ENCODE measurements at places on chromosomes 2 and 18.

- no peak for DNase-seq
These were observed 24.2 kb upstream of the TANK start for GRCh38 chr2:161135951-161136593.

- DNase-seq, result no peak
These were observed 63.1 kb upstream of the B3GNT7 start for GRCh38 chr2:231332388-231332787.

- no peak for DNase-seq
These were observed 25.5 kb downstream of the MPPE1 start for GRCh38 chr18:11882636-11883035.

GRCh38 chr2:19274439-19274838 is 84.0 kb downstream of the OSR1 start:
- DNase-seq, result no peak

DNA sequence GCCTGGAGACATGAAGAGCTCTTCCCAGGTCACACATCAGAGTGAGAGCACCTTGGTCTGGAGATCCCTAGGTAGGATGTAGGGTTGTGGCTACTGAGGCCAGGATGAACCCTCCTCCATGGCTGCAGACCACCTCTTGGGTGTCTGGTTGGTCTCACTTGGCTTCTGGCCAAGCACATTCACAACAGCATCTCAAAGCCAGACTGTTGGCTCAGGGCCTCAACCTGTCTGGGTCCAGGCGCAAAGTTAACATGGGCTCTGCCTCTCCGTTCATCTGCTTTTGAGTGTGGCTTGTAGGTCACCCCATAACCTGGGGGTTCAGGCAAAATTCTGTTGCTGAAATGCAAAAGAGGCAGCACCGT is 40.1 kb downstream of the RHOB start:
- DNase-seq, result no peak

DNA sequence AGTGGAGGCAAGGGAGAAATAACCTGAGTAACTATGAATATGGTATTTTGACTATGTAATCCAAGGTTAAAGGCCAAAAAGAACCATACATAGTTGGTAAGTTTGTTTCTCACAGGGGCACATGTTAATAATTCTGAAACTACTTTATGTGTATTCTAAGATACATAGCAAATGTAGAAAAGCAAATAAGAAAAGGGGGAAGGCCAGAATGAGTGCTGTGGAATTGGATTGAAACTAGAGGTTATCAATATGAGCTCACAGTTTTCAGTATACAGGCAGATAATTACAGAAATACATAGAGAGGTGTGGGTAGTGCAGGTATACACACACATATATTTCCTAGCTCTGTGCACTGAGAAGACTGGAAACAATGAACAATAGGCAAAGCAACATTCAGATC is 13.7 kb downstream of the INO80C start:
- no peak for DNase-seq

DNA sequence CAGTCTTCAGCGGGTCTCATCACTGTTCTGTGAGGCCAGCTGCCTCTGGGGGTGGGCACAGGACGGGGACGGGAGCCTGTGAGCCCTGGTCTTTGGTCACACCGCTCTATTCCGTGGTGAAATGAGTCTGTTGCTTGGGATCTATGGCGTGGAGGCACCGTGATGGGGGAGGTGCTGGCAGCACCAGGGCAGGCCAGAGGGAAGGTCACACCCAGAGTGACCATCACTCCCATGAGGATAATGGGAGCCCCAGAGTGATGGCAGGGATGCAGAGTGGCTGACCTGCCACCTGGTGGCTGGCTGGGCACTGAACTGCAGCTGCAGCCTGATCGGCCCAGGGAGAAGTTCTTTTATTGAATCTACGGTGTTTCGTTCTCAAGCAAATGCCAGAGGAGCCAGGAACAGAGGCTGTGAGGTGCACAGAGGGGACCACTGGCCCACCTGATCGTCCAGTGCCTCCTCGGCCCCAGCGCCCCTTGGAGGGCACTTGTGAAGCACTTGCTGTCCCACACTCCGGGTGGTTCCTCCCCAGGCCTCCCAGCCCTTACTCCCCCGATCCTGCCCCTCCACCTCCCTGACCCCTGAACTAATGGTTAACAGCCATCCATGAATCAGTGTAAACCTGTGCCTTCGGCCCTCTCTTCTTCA is 17.9 kb downstream of the KCNIP3 start:
- DNase-seq, result no peak

GRCh38 chr2:73257425-73258125 is 23.5 kb downstream of the CCT7 start:
- DNase-seq, result no peak

- DNase-seq, result no peak
These were observed 10.0 kb upstream of the BCL2 start for GRCh38 chr18:63329431-63330145.

GRCh38 chr18:52716973-52717372 is 377.0 kb downstream of the DCC start:
- DNase-seq, result no peak

- DNase-seq, result no peak
These were observed 46.4 kb upstream of the SIX3 start for GRCh38 chr2:44895061-44895460.

- DNase-seq, result no peak
These were observed 13.5 kb upstream of the SFXN5 start for GRCh38 chr2:73084971-73085370.

GRCh38 chr2:8456151-8457091 is 225.4 kb upstream of the ID2 start:
- no peak for DNase-seq

DNA sequence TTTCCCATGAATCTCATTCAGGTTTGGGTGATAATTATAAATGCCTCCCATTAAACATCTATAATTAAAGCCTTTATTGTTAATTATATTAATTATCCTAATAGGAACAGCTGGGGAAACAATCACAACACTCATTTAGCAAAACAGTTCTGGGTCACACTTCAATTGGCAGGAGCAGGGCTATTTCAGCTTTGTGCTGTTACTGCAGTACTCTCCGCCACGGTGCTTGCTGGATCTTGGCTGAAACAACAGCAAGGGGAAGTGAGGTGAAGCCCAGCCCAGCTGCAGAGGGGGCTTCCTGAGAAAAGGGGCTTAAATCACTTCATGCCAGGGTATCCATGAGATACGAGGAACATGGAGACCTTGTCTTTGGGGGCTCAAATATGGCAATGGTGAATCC is 79.5 kb upstream of the SOX11 start:
- no peak for DNase-seq

All from stimulated activated CD8-positive, alpha-beta memory T cell treated with anti-CD3 and anti-CD28 coated beads, Interleukin-7, amount 100 ng/mL, for 24 hours (primary cell).